ENCODE measurements at places on chromosomes 5 and 9.

GRCh38 chr9:134491856-134492255, 149.7 kb upstream of the COL5A1 start:
- DNase-seq, result no peak

DNA sequence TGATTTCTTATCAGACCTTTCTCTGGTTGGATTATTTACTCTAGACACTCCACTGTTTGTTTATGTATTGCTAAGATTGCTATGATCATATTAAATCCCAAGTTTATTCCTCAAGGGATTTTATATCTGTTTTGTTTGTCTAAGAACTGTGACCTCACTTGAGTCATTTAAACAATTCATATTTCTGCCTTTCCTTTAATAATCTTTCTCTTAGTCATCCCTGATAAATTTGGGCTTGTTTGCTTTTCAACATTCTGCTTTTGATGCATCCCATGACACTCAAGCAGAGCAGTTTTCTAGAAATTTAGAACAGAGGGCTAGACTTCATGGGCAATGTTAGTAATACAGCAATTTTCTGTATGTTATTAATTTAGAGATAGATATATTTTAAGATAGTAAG, 231.6 kb upstream of the TNC start:
- no peak for DNase-seq

DNA sequence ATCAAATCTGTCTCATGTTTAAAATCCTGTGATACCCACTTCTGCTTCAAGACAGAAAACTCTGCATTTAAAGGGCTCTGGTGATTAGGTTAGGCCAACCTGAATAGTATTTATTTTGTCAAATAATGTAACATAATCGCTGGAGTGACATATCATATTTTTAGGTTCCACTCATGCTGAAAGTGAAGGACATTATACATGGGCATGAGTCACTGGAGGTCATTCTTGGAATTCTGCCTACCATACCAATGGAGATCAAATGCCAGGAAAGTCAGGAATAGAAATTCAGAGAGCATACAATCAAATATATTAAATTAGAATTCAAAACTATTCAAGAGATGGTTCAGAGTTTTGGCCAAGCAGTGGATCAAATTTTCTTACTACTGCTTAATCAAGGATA, 97.1 kb upstream of the PRSS3 start:
- no peak for DNase-seq

GRCh38 chr9:112863214-112863613, 27.5 kb downstream of the SLC46A2 start:
- DNase-seq, result no peak

DNA sequence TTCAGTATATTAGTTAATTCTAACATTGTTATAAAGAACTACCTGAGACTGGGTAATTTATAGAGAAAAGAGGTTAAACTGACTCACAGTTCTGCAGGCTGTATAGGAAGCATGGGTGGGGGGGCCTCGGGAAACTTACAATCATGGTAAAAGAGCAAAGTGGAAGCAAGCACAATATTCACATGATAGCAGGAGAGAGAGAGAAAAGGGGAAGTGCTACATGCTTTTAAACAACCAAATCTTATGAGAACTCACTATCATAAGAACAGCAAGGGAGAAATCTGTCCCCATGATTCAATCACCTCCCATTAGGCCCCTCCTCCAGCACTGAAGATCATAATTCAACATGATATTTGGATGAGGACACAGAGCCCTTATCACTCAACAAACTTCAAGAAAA, 324.9 kb downstream of the ZNF608 start:
- DNase-seq, result no peak

- no peak for DNase-seq
These were observed 139.4 kb upstream of the CDKN2B start for GRCh38 chr9:22148528-22148875.

DNA sequence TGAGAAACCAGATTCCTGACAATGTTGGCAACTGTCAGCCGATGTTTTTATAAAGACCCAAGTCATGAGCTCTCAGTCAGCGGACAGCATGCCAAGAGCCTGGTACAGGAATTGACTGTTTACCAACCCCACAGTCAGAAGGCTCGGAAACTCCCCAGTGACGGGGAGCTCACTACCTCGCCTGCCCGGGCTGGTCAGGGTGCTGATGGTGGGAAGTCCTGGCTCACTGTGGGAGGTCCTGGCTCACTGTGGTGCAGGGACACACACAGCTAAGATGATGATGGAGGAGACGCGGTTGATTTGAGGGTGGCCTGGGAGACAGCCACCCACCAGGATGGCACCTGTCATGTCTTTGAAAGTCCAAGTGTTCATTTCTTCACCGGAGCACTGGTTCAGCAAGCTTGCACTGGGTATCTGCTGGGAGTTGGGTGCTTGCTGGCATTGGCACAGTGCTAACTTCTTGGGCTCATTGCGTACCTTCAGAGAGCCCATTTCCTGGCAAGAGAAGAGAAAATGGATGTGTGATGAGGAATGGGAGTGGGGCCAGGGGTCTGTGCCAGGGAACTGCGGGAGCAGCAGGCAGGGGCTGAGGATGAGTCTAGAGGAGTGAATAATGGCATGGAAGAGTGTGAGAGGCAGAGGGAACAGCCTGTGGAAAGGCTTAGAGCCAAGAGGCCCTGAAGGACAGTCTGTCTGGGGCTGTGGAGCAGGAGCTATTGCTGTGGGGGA, 15.3 kb downstream of the ASS1 start:
- no peak for DNase-seq

DNA sequence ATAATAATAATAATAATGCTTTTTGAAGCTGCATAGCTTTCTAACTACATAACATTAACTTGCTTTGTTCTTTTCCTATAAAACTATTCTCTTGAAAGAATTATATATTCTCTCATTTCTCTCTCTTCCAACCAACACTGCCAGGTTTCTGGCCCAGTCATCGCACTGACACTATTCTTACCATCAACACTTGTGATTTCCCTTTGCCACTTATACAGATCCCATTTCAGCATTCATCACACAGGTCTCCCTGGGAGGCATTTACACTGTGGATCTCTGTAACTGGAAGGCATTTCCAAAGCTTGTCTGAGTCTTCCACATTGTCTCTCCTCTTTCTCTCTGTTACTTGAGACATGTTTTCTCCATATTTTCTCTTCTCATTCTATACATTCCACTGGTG, 777.8 kb upstream of the ACO1 start:
- no peak for DNase-seq

DNA sequence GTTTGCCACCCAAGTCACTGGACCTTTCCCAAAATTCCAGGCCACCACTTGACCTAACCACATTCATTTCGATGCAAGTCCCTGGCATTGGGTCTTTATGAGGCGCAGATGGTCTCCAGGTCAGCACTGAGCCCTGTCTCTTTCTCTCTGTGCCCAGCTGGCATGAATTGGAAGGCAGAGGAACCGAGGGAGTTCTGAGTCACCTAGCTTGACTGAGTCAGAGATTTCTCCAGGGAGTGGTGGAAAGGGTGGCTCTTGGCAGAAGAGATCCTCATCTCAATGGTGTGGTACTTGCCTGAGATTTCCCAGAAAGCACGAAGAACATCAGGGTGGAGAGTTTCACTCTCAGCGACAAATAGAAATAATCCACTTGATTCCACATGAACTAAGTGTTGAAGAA, 43.8 kb downstream of the WDR36 start:
- DNase-seq, result no peak

DNA sequence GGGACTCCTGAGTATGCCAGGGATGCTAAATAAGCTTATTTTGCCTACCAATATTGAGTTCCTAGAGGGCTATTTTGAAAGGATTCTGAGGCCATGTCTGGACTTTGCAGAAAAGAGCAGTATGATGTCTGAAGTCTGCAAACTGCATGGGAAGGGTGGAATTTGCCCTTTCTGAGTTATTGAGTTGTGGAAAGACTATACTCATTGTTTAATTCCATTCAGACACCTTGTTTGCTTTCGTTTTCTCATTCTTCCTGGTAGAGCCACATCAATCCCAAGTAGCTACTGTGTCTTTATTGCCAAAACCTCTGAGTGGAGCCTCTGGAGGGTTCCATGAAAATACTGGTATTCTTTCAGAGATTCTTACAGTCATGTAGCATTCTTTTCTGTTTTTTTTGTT, 50.9 kb upstream of the PPP1R2B start:
- DNase-seq, result no peak

GRCh38 chr5:136820848-136821247, 455.5 kb upstream of the TRPC7 start:
- DNase-seq, result no peak

- DNase-seq, result no peak
These were observed 108.3 kb downstream of the CETN3 start for GRCh38 chr5:90301248-90301647.

DNA sequence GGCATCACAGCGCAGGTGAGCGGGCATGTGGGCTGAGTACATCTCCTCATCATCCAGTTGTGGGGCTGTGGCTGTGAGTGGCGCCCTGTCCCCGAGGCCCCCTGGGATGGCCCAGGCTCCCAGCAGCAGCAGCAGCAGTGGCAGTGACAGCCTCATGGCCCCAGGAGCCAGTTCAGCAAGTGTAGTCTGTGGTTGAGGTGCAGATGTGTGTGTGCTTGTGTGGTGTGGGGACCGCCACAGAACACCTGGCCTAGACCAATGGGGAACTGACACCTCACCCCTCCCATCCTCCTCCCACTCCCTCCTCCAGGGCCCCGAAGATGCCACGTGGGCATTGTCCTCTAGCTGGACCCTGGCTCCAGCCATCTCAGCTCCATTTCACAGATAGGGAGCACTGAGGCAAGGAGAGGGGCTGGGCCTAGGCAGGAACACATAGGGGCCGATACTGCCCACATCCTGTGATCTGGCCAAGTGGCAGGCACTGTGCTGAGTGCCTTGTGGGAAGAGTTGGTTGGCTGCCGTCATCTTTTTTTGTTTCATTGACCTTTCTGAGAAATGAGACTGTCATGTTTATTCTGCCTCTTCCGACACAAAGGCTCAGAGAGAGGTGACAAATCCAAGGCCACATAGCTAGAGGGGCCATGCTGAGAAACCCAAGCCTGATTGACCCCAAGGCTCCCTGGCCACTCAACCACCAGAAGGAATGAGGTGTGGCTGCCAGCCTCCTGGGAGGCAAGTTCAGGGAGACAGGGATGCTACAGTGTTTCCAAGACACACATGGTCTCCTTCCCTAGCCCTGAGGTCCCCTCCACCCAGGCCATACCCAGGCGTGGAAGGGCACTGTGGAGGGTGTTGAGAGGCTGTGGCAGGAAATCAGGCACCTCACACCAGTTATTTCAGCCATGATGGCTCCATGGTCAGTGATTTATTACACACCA, at the start of gene MZB1:
MZB1 (minus strand) TSS at position 213 of the 938 bp plus-strand sequence; CDS start at position 156, 57 bp downstream.
- DNase-seq, result peak; percentile 95

GRCh38 chr5:5419291-5420210, 2.9 kb upstream of the ICE1 start:
- DNase-seq, result no peak

GRCh38 chr5:132069561-132069960, 4.0 kb upstream of the CSF2 start:
- DNase-seq, result no peak

GRCh38 chr9:13513716-13514444, 234.4 kb upstream of the MPDZ start:
- no peak for DNase-seq

DNA sequence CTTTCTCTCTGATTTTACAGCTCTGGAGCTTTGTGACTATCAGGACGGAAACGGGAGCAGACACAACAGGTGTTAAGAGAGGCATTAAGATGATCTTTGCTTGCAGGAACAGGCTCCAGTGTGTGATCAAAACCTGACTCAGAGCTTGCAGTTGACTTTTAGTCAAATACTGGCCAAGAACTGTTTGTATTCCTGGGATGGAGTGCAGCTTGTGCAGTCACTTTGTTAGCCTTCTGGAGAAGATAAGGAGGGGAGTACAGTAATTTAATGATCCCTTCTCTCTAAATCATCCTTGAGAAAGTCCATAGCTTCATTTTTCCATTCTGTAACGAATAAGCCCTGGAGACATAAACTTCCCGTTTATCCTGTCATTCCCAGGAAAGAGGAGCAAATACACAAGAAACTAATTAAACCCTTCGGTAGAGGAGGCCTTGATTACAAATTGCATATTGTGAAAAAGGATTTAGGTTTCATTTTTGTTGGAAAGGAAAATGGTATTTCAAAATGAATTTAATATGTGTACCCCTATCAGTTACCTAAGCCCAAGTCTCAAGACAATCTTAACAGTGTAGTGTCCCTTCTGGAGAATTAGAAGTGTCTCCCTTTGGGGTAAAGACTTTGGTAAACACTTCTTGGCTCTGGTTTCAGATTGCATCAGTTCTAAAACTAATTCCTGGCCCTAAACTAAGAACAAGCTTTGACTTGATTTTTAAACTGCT, 3.1 kb upstream of the STOM start:
- DNase-seq, result no peak

GRCh38 chr9:115999498-115999897, 154.1 kb upstream of the PAPPA start:
- DNase-seq, result no peak

- DNase-seq, result peak; percentile 66
These were observed 725 bp downstream of the NDUFB6 start for GRCh38 chr9:32571969-32572899.

All from GM12864 (cell line).